ENCODE measurements at places on chromosomes 5 and 9. TPM values are rescaled to one million over a fixed set of nuclear protein-coding genes. Genes with fewer than 3 reads are reported as not detected.
A peak's percentile ranks its signal among the peaks of the same experiment; 100 is the strongest.

The IL13 gene
- not detected for total RNA-seq

- DNase-seq: no peak
- H3K4me3 ChIP-seq: no peak overlapping the region
These were observed 414.0 kb downstream of the NFIB start for GRCh38 chr9:13899924-13900323.

DNA sequence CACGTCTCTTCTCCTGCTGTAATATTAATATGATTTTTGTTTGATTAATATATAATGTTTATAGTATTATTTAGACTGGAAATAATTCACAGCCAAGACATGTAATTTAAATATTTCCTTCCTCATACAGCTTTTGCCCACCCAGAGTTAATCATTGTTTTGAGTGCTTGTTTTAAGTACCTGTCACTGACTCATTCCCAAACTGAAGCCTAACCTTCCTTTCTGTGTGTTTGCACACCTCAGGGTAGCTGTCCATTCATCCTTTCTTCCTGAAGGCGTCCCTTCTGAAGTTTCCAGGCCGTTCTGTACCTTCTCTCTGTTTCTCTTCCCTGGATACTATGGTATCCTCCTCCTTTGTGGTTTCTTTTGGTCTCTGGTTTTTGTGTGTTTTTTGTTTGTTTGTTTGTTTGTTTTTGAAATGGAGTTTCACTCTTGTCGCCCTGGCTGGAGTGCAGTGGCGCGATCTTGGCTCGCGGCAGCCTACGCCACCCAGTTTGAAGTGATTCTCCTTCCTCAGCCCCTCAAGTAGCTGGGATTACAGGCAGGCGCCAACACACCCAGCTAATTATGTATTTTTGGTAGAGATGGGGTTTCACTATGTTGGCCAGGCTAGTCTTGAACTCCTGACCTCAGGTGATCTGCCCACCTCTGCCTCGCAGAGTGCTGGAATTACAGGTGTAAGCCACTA is 312.4 kb downstream of the DOCK8 start:
- H3K4me3 ChIP-seq: no peak overlapping the region
- H3K27ac ChIP-seq: peak overlapping the region; percentile 78
- peaks cover 10% of the 10 kb centered on the region for H3K4me1 ChIP-seq
- H3K27me3 ChIP-seq: no peaks in the 10 kb centered on the region

- H3K4me1 ChIP-seq: peaks cover 17% of the 10 kb centered on the region
- no peak for DNase-seq
- peaks cover 21% of the 10 kb centered on the region for H3K36me3 ChIP-seq
- no peaks in the 10 kb centered on the region for H3K27me3 ChIP-seq
- H3K27ac ChIP-seq: peak overlapping the region; percentile 19
- no peak overlapping the region for H3K4me3 ChIP-seq
These were observed 3.7 kb downstream of the HABP4 start for GRCh38 chr9:96453625-96454024.

- DNase-seq: no peak
- H3K27ac ChIP-seq: no peak overlapping the region
- H3K36me3 ChIP-seq: peaks cover 11% of the 10 kb centered on the region
- no peak overlapping the region for H3K4me3 ChIP-seq
These were observed 46.0 kb downstream of the MYO10 start for GRCh38 chr5:16889972-16890519.
